ENCODE measurements at places on chromosomes 6 and 20.
A peak's percentile ranks its signal among the peaks of the same experiment; 100 is the strongest.

- DNase-seq: no peak
Observed at GRCh38 chr6:27426045-27426620, 37.6 kb downstream of the ZNF391 start.

DNA sequence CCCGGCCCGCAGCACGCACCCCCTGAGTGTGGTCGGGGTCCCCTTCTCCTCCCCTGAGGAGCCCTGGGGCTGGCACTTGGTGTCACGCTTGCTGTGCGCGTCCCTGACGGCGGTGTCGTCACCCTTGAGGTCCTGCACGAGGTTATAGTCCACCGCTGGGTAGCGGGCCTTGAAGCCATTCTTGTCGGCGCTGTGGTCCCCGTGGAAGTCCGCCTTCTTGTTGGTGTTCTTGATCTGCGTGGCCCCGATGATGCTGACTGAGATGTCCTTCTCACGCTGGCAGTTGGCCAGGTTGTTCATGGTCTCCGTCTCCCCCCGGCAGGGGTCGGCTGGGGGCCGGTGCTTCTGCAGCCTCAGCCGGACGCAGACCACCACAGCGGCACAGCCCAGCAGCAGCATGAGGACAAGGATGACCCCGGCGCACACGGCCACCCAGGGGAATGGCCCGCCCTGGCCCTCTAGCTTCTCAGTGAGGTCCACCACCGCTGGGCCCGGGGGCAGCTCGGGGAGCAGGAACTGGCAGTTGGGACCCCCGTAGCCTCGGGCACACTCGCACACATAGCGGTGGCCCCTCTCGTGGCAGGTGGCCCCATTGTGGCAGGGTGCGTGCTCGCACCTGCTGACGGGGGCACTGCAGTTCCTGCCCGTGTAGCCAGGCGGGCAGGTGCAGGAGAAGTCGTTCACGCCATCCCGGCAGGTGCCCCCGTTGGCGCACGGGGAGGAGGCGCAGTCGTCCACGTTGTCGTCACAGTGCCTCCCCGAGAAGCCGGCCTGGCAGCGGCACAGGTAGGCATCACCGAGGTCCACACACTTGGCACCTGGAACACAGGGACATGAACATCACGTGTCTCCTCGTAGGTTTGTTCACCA is 7.4 kb downstream of the DLL1 start:
- DNase-seq: no peak

GRCh38 chr6:159758031-159759001 is 3.5 kb upstream of the ACAT2 start:
- no peak for DNase-seq

- DNase-seq: no peak
Observed at GRCh38 chr6:164690702-164691500, 618.5 kb downstream of the C6orf118 start.

- DNase-seq: no peak
Observed at GRCh38 chr20:54502179-54502578, 26.8 kb downstream of the DOK5 start.

GRCh38 chr20:44598423-44599305 is 16.3 kb downstream of the PKIG start:
- no peak for DNase-seq

GRCh38 chr6:15531973-15532372 is 130.9 kb downstream of the DTNBP1 start:
- DNase-seq: peak; percentile 19

GRCh38 chr6:164063346-164063745 is 648.8 kb downstream of the QKI start:
- DNase-seq: no peak

GRCh38 chr20:57507477-57507876 is 17.5 kb downstream of the CTCFL start:
- no peak for DNase-seq

DNA sequence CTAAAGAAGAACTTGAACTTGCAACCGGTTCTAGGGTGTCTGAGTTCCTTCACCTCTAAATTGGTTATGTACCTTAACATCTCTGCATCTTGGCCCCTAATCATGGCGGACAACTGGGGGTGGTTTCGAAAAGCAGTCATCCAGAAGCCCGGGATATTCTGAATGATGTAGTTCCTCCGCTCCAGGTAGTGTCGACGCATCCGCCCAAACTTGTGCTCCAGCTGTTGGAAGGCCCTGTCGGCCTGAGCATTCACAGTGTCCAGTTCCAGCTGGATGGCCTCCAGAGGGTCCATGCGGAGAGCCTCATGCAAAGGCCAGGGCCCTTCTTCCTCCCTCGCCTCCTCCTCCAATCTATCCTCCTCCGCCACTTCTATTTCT is 887 bp downstream of the TSPYL1 start:
- DNase-seq: no peak

DNA sequence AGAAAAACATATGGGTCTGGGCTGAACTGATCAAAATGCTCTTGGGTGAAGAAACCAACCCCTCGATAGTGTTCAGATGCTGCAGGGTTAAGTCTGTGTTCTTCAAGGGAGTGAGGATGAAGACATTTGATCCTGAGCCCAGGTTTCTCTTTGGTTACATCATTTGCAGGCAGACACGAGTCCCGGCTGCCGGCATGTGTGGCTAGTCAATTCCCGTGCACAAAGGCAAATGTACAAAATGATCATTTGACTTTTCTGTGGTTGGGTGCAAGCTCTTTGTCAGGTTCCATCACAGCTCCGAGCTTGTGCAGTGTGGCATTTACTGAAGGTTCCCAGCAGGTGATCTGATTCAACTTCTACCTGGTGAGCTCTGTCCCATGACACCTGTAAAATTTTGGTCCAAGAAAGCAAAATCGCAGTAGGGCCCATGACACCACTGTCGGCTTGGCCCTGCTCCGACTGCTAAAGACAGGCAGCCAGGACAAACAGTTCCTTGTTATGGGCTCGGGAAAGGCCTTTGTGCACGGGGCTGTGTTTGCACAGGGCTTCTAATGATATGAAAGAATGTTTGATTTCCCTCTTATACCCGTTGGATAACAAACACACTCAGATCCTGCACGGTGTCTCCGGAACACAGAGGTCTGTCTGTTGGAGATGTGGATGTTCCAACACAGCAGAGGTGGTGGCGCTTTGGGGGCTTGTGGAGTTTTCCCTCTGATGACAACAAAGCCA is 46.9 kb downstream of the GJA10 start:
- DNase-seq: no peak

DNA sequence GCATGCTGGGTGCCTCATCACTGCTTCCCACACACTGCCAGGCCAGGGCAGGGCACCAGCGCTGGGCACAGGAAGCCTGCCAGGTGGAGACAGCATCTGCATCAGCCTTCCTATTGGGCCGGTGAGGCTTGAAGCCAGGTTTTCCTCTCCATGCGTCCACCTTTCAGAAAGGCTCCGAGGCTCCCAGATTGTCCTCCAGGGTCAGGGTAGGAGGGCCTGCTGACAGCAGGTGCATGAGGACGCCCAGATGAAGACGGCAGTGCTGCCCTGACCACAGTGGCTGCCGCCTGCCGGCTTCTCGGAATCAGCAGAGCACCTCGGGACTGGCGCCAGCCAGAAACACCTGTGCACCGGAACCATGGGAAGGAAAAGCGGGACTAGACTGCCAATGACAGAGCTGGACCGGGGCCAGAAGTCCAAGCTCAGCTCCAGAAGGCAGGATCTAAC is 170.5 kb upstream of the CST7 start:
- DNase-seq: no peak

- no peak for DNase-seq
Observed at GRCh38 chr20:50312682-50313521, 122.3 kb downstream of the CEBPB start.

GRCh38 chr6:2799936-2800527 is 34.8 kb downstream of the WRNIP1 start:
- no peak for DNase-seq

GRCh38 chr6:137343241-137343640 is 124.1 kb upstream of the IFNGR1 start:
- no peak for DNase-seq

- DNase-seq: no peak
Observed at GRCh38 chr20:32514760-32515159, 70.4 kb downstream of the NOL4L start.

GRCh38 chr6:134175532-134176263 is 123.3 kb upstream of the SLC2A12 start:
- no peak for DNase-seq

DNA sequence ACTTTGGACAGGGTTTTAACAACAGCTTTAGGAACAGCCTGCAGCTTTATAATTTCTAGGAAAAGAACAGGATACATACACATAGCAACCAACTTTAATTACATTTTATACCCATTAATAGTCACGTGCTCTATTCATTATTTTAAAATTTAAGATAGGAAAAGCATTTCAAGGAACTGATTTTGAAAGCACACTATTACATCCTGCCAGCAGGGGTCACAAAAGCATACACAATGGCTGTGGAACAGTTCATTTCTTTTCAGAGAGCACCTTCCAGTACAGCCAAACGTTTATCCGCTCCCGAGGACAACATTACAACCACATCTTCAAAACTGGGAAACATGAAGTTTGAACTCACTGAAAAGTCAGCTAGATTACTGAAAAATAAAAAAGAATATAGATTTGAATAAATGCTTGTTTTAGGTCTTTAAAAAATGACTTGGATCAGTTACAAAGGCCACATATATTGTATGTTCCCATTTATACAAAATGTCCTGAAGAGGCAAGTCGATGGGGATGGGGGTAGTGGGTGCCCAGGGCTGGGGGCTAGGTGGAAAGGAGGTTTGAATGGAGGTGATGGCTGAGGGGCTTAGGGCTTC is 104.6 kb upstream of the EXOC2 start:
- DNase-seq: no peak

DNA sequence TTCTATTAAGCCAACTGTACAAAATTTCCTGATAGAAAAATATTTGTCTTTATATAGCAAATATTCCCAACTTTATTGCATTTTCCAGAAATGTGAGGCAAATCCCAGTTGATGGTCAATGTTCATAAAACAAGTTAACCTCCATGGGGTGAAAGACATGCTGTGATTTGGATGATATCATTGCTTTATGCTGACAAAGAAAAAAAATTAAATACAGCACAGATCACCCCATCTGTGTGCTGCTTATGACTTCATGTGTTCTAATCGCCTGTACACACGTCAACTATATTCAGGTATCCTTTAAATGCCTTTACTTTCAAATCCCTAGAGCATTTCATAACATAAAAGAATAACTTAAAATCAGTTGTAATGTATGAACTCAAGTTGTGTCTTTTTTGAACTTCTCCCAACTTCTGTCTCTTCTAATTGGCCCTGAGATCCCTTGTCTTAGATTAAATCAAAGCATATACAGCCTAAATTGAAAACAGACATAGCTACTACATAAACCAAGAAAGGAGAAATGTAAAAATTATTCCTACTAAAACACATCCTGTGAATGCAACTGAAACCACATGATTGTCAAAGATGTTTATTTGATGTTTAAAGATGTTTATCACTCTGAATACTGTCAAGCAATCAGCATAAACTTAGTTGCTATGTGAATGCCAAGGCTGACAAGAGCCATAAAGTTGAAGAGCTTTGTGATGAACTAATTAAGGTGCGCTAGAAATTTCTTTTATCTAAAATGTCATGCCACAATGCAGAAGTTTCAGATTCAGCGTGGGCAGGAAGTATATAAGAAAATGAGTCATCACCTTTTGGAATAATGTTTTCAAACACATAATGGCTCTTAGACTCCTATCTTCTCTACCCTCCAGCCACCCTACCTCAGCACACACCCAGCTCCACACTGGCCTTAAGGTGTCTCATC is 68.7 kb downstream of the FILIP1 start:
- no peak for DNase-seq

DNA sequence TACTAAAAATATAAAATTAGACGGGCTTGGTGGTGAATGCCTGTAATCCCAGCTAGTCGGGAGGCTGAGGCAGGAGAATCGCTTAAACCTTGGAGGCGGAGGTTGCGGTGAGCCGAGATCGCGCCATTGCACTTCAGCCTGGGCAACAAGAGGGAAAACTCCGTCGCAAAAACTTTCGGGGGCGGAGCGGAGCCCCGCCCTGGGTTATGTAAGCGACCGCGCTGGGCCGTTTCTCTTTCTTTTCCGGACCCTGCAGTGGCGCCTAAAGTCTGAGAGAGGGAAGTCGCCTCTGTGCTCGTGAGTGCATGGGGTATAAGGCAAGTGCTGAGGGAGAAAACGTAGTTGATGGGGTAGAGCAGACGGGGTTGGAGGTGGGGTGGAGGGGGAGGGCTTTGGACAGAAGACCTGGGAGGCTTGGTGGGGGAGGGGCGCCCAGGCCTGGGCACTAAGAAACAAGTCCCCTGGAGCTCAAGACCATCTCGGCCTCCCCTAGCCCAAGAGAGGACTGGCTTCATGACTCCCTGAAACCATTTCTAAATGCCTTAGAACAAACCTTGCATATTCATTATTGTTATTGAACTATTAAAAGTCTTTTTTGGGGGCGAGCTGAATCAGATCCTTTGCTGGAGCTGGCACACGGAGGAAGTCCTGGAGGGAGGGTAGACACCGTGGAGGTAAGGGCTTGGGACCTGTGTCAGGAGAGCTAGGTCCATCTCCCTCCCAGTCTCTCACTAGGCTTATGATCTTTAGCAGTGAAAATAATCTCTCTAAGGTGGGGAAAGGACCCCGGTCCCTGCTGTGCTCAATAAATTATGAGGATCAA is 2.7 kb upstream of the MICA start:
- DNase-seq: no peak

GRCh38 chr6:148591656-148592055 is 155.2 kb upstream of the UST start:
- DNase-seq: no peak

GRCh38 chr20:14832630-14833029 is 495.2 kb upstream of the FLRT3 start:
- no peak for DNase-seq

- DNase-seq: no peak
Observed at GRCh38 chr6:121823437-121823851, 388.0 kb downstream of the GJA1 start.

- no peak for DNase-seq
Observed at GRCh38 chr6:152124429-152125074, 317.1 kb downstream of the ESR1 start.

GRCh38 chr20:39897781-39898466 is 791.1 kb downstream of the MAFB start:
- DNase-seq: no peak

Data from ecto neural progenitor cell (in vitro differentiated cells).